Stimulated activated CD8-positive, alpha-beta memory T cell treated with anti-CD3 and anti-CD28 coated beads, Interleukin-4, amount 100 ng/mL, for 48 hours (primary cell): ENCODE measurements at places on chromosomes 13 and 19.

- DNase-seq: no peak
Measured at GRCh38 chr13:81171065-81171647, 830.2 kb upstream of the SPRY2 start.

- no peak for DNase-seq
Measured at GRCh38 chr13:70014337-70014736, 93.3 kb upstream of the ATXN8OS start.

DNA sequence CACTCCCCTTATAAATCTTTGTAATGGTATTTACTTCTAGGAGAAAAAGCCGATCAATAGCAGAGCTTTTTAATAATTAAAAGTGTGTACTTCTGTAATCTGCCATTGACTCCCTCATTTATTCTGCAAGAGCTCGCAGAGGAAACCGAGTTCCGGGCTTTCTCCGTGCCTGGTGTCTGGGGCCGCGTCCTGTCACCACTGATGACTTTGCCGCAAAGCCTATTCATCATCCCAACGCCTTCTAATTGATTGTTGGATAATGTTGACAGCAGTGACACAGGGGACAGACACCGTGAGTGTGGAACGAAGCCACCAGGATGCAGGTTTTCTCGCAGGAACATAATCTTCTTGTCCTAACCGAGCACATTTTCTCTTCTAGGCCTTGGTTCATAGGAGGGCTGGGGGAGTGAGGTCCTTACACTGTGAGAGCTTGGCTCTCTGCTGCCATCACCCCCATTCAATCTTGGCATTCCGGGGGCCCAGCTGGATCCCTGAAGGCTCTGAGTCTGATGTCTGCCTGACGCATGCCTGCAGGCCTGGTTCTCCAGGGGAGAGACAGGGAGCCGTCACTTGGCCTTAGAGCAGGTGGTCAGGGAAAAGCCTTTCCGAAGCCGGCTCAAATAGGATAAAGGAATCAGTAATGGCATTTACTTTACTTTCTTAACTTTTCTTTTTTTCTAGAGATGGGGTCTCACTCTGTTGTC is 110.3 kb downstream of the KDM4B start:
- no peak for DNase-seq

GRCh38 chr13:33678906-33679657 is 138.9 kb upstream of the RFC3 start:
- peak; percentile 81 for DNase-seq

DNA sequence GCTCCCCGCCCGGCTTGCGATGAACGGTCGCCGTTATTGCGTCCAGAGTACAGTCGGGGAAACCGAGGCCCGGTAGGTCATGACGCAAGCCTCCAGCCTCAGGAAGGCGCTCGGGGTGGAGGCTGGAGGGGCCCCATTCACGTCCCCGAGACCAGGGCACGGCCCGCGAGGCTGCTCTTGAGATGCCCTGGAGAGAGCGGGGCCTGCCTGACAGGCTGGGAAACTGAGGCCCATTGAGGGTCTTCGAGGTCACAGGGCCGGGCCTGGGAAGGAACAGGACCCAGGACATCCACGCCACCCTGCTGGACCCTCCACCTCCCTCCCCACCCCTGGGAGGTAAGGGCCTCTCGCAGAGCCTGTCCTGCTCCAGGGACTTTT is 367 bp downstream of the NDUFS7 start:
- no peak for DNase-seq

DNA sequence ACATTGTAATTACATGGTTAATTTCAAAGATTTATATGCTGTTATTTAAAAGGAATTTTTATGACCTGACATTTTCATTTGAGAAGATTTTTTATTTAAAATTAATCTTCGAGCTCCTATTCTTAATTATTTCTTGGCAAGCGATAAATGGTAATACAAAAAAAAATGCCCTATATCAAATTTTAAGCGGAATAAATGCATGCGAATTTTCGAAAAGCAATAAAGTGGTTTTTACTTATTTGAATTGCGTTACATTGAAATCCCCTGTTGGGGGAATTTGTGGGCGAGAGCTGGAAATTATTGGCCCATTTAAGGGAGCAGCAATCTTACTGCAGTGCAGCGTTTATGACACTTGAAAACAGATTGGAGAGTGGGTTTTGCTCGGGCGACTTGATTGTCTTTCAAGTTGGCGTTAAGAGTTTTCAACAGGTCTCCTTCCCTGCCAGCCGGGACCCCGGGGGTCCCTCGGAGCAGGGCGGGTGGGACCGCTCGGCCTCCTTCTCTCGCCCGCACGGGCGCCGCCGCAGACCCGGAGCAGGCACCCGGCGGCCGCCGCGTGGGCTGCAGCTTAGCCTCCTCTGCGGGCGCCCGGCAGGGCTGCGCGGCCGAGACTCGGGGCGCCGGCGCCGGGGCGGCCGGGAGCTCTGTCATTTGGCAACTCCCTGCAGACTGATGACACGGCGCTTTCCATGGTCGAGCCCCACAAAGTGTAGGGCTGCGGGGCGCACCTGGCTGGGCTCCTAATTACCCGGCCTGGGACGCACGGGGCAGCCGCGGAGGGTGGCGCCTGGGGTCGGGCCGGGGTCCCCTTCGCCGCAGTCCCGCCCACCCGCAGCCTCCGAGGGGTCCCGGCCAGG is 255.1 kb upstream of the SOX21 start:
- DNase-seq: peak; percentile 53

- DNase-seq: no peak
Measured at GRCh38 chr13:42484386-42484785, 89.6 kb upstream of the TNFSF11 start.

DNA sequence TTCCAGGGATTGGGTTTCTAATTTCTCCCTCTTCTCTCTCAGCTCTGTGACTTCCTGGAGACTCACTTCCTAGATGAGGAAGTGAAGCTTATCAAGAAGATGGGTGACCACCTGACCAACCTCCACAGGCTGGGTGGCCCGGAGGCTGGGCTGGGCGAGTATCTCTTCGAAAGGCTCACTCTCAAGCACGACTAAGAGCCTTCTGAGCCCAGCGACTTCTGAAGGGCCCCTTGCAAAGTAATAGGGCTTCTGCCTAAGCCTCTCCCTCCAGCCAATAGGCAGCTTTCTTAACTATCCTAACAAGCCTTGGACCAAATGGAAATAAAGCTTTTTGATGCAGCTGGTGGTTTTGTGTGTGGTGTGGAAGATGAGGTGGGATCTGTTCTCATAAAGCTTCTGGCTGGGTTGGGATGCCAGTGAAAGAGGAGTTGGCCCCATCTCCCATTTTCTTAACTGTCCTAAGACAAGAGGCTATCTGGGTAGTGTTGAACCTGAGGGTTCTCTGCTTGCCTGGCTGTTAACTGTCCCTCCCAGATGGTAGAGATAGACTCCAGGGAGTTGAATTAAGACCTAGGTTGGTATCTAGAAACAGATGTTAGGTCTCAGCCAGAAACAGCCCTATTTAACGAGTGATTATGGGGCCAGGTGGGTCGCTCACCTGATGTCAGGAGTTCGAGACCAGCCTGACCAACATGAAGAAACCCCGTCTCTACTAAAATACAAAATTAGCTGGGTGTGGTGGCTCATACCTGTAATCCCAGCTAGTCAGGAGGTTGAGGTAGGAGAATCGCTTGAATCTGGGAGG is 1.6 kb downstream of the FTL start:
- DNase-seq: no peak
